Cerebellar cortex (tissue), 1 donor: ENCODE measurements at places on chromosomes 1 and 21.

GRCh38 chr1:172320733-172321132, 99.8 kb upstream of the C1orf105 start:
- no peak for DNase-seq

DNA sequence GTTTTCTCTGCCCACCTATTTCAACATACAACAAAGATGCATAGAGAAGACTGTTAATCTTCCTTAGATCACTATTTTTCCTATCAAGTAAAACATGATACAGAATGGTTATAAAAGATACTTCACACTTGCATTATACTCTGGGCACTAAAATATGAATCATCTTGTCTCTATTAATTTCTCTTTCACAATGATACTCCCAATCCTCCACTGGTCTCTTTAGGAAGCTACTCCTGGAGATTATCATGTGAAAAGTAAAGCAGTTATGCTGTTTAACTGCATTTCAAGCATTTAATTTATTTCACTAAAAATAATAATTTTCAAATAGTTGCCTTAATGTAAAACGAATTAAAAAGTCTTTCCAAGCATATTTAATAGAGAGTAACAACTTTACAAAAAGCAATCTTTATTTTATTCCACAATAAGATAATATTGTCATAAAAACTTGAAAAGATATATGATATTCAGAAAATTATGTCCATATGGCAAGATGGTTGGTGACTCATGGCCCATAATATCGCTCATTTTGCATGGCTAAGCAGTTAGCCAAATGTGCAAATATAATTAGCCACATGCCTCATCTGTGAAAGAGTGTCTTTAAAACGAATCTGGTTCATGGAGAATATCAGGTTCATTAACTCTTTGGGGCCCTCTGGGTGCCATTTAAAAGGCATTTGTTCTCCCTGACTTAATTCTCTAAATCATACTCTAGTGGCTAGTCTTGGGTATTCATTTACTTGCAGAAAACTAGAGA, 1569.0 kb upstream of the B3GALT2 start:
- DNase-seq = no peak

- no peak for DNase-seq
Observed at GRCh38 chr1:160628799-160629263, 18.0 kb downstream of the SLAMF1 start.

DNA sequence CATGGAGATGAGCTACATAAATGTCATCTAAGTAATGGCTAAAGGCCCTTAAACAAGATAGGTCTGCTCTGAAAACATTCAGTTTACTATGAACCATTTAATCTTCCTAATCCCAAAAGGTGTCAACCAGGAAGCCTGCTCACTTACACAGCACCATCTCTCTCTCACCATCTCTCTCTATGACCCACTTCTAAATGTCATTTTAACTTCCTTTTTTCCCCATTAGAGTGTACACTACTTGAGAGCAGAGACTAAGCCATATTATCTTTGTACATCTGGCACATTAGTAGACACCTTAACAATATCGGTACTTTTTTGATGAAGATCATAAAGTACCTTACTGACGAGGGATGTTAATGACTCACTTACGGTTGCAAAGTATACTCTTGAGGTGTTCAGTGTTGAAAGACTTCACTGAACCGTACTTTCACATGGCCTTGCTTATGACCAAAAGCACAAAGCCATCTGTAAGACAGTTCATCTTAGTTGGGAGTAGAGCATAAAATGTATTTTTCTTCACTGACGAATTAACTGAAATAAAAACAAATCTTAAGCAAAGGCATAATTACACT, 25.4 kb downstream of the FBXO42 start:
- no peak for DNase-seq

- DNase-seq = no peak
Observed at GRCh38 chr1:209659909-209660308, 7.7 kb upstream of the LAMB3 start.

DNA sequence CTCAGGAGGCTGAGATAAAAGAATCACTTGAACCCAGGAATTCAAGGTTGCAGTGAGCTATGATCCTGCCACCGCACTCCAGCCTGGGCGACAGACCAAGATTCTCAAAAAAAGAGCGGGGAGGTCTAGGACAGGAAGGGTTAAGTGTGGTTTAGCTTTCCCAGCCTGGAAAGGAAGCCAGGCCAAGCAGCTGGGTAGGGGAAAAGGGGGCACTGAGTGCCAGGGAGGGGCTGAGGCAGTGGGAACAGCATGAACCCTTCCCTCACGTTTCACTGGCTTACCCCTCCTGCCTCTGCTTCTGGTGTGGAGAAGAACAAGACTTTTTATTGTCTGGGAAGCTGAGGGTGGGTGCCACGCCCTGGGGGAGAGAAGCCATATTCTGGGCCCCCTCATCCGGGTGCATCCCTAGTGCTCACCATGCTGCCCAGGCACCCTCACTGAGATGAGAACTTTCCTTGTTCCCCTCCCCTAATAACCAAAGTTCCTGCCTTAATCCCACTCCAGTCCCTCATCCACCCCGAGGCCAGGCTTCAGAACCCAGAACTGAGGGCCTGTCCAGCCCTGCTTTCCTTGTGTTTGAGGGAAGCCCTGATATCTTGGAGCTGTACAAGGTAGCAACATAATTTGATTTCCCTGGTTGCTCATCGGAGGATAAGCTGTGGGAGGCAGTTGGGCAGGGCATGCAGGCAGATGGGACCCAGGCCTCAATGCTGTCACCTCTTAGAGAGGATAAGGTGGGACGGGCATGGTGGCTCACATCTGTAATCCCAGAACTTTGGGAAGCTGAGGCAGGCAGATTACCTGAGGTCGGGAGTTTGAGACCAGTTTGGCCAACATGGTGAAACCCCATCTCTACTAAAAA, 2.0 kb upstream of the LMNA start:
- DNase-seq = no peak

DNA sequence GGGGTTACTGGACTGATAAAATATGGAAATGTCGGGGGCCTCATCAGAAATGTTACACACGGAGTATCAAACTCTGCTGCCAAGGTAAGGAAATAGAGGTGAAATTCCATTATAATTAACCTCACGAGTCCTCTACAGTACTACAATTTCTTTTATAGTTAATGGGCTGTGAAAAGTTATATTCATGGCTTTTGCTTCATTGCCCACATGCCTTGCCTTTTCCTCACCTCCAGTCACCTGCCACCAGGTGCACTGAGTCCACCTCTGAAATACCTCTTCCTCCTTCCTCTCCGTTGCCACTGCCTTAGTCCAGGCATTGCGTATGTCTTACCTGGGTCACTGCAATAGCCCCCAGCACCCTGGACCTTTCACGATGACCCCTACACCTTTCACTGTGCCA, 186.9 kb downstream of the VPS13D start:
- no peak for DNase-seq

DNA sequence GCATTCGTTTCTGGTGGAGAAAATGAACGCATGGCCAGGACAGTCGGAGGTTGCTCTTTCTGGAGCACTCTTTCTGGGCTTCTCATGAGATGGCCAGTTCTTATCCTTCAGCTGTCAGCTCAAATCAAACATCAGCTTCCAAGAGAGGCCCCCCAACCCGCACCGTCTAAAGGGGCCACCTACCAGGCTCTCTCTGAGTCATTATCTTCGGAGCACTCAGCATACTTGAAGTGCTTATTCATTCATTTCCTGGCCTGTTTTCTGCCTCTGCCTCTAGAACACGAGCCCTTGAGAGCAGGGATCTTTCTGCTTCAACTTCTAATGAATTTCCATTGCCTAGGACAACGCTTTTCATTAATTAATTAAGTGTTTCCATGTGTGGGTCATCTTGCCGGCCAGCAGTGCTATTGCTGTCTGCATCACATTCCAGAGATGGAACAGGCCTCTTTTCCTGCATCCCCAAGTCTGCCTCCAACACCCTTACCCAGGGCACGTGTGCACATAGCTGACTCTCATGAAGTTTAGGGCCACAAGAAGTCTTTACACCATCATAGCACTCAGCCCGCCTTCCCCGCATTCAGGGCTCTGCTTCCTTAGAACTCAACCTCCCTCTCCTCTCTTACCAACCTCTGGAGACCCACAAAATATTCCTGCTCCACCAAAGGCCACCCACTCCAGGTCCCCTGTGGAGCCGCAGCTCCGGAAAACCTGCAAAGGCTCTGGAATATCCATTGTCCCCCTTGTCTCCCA, 52.1 kb upstream of the LAPTM5 start:
- DNase-seq = no peak

DNA sequence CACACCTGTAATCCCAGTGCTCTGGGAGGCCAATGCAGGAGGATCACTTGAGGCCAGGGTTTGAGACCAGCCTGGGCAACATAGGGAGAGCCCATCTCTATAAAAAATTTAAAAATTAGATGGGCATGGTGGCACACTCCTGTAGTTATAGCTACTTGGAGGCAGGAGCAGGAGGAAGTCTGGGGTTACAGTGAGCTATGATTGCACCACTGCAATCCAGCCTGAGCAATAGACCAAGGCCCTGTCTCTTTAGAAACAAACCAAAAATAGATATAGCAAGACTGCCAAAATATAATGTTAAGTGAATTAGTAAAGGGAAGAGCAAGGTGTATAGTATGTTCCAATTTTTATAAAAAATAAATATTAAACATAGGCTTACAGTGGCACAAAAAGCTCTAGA, 28.8 kb downstream of the PLEKHO1 start:
- no peak for DNase-seq

DNA sequence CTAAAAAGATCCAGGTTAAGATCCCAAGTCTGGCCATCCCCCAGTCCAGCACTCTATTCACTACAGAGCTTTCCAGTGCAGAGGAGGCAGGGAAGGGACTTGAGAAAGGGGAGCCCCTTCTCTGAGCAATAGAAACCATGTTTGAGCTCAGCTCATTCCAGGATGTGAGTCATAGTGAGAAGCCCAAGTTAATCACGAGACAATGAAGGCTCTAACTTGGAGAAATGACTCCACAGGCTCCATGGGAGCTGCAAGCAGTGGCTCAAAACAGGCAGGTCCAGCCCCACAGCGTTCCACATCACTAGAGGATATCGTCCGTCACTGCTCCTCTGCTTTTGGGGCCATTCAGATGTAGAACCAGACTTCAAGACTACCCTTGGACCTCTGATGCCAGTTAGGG, 59.1 kb downstream of the CAMK2N1 start:
- no peak for DNase-seq

DNA sequence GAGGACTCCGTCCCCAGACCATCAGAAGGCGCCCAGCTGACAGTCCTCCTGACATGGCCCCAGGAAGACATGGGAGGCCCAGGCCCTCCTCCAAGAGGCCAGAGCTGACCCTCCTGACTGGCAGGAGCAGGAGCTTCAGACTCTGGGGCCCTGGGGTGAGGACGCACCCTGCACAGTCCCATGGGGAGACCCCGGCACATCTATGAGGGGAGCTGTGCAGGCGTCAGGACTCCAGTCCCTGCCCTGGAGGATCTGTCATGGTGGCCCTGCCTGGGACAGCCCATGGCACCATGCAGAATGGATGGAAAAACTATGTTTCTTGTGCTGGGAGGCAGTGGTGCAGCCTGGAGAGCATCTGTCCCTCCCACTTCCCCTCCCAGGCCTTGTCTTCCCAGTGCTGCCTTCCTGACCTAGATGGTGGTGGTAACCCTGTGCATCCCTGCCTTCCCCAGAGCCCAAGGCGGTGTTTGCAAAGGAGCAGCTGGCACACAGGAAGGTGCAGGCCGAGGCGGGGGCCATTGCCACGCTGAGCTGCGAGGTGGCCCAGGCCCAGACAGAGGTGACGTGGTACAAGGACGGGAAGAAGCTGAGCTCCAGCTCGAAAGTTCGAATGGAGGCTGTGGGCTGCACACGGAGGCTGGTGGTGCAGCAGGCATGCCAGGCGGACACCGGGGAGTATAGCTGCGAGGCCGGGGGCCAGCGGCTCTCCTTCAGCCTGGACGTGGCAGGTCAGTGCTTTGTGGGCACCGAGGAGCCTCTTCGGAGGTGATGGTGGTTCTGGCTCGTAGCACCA, 41.9 kb downstream of the OBSCN start:
- DNase-seq = no peak

DNA sequence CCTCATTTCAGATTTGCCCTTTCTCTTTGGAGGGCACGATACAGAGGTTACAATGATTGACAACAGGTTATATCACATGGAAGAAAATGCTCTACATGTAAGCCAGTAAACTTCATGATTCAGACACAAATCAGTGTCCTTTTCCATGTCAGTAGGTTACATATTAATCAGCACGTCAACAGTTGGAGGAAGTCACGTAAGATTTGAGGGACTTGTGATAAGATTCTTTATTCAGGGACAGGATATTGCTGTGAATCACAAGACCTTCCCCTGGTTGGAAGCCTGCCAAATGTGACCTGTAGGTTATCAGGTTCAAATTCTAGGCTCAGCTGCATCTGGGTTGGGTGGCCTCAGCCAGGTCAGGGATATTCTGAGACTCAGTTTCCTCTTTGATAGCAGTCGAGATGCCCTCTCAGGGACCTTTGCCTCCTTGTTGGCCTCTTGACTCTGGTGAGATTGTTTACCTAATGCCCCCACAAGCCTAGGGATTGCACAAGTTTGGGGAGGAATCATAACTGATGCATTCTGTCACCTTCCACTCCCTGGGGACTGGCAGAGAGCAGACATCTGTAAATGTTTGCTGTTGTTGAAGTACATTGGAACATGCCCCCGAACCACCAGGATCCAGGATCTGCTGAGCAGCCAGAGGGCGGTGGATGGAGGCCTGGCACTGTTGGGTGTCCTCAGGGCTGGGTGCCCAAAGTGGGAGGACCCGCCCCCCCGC, 31.9 kb downstream of the SERINC2 start:
- DNase-seq = no peak

DNA sequence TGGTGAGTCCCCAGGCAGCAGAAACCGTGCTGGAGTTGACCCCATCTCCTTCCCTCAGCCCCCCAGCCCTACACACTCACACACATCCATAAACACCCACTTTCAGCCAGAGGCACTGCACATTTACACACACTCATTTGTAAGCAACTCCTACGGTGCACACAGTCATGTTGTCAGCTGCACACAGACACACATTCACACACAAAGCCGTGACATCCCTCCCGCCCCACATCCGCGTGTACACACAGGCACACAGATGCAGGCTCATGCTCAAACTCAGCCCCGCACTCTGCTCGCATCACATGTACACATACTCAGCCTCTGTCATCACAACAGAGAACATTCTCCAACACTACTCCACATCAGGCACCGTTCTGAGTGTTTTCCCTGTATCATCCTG, 47.6 kb downstream of the LACTBL1 start:
- no peak for DNase-seq

- DNase-seq = peak; percentile 65
Observed at GRCh38 chr1:178031856-178032320, 62.0 kb upstream of the RASAL2 start.

DNA sequence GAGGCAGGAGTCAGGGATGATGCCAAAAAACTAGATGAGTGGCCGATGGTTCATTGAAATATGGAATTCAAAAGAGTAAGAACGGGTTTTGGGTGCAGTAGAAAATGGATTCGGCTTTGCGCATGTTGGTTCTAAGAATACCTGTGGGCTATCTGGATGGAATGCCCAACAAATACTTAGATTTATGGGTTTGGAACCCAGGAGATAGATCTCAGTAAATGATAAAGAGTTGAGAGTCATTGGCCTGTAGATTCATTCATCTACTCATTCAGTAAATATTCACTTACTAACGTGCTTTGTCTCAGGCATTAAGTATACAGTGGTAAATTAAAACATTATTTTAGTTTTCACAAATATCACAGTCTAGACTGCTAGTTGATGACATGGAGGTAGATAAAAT, 247.7 kb downstream of the NFIA start:
- no peak for DNase-seq
